ENCODE measurements at places on chromosomes 12 and 14. TPM values are rescaled to one million over a fixed set of nuclear protein-coding genes. Genes with fewer than 3 reads are reported as not detected.

The CAPS2 gene
- 7.2 TPM for polyA plus RNA-seq

The LRR1 gene
- polyA plus RNA-seq, result 11.9 TPM

GRCh38 chr14:20343862-20344220 lies 406 bp downstream of the PARP2 start:
- DNase-seq, result peak; percentile 37

- DNase-seq, result no peak
These were observed 258.4 kb upstream of the SFSWAP start for GRCh38 chr12:131452444-131452860.

DNA sequence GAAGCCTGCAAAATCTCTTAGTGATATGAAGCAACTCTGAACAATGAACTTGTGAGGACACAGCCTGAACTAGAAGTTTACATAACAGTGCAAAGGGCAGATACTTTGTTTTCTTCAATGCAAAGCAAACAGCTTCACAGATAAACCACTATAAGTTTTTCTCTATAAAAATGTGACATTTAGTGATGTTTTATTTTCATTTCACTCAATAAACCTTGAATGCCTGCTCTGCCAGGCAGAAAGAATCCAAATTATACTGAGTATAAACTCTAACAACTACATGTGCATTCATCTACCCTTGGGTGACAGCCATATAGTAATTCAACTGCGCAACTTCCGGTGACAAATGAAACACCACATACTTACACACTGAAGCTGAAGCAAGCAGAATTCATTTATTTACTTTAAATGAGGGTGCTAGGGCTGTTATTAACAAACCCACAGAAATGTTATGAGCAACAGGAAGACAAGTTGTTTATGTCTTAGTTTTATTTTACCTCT lies 10.3 kb downstream of the DCP1B start:
- DNase-seq, result no peak

The KRT4 gene
- polyA plus RNA-seq, result 0.65 TPM

The TMEM52B gene
- polyA plus RNA-seq, result 183 TPM

The CDCA3 gene
- 27.2 TPM for polyA plus RNA-seq

The LTB4R2 gene
- 4.4 TPM for polyA plus RNA-seq

Measured in renal pelvis (tissue), 12 donors.